ENCODE measurements at places on chromosomes 12 and 14.
A peak's percentile ranks its signal among the peaks of the same experiment; 100 is the strongest.

- no peak for DNase-seq
Observed at GRCh38 chr12:12891881-12892355, 556 bp downstream of the GPRC5A start.

- no peak for DNase-seq
Observed at GRCh38 chr12:106566771-106567170, 16.0 kb upstream of the RFX4 start.

DNA sequence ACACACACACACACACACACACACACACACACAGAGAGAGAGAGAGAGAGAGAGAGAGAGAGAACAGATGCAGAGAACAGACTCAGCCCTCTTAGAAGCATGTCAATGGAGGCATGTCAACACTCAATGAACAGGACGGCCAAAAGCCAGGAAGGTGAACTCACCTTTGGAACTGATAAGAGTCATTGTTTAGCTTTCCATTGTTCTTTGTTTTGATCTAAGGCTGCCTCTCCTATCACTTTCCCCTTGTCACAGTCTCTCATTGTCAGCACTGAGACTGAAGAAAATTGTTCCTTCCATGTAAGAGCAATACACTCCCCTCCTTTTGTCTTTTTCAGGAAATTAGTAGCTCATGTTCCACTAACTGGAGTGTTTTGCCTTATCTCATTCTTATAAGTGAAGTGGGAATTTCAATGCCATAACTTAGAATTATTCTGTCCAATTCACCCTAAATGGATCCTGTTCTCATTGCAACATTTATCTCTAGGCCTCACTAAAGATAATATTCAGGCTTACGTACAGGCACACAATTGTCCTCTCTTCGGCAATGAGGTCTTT is 218.0 kb downstream of the DUSP6 start:
- no peak for DNase-seq

- no peak for DNase-seq
Observed at GRCh38 chr12:6771091-6771495, 1.2 kb upstream of the LAG3 start.

DNA sequence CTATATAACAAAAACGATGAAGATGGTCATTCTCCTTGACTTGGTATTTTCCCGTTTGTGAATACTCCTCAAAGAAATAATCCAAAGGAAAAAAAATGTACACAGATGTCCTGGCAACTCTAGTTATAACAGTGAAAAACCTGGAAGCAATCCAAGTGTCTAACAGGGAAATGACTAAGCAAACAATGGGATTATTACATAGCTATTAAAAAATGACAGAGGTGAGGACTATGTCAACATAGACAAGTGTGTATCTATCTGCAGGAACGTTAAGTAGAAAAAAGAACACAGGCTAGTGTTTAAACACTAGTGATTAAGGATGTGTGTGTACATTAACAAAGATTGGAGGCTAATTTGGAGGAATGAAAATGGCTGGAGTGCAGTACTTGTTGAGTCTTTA is 5.9 kb upstream of the APOLD1 start:
- DNase-seq: no peak

DNA sequence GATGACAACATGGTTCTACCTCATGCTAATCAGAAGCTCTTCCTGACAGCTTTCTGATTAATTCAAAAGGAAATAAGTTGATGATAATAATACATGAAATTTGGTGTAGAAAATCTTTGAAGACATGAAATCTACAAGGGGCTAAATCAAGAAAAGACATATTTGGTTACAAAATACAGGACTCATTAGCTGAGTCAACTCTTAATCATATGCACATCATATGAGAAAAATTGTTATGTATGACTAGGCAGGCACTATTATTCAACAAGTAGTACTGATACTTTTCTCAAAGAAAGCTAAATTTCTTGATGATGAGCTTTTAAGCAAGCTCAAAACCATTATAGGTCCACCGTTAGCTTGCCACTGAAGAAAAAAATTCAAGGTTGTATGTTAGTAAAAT is 7.1 kb downstream of the ABCC9 start:
- DNase-seq: no peak

- no peak for DNase-seq
Observed at GRCh38 chr14:88866305-88866704, 41.9 kb downstream of the TTC8 start.

GRCh38 chr14:22296722-22297121 is 292.3 kb downstream of the DAD1 start:
- no peak for DNase-seq

DNA sequence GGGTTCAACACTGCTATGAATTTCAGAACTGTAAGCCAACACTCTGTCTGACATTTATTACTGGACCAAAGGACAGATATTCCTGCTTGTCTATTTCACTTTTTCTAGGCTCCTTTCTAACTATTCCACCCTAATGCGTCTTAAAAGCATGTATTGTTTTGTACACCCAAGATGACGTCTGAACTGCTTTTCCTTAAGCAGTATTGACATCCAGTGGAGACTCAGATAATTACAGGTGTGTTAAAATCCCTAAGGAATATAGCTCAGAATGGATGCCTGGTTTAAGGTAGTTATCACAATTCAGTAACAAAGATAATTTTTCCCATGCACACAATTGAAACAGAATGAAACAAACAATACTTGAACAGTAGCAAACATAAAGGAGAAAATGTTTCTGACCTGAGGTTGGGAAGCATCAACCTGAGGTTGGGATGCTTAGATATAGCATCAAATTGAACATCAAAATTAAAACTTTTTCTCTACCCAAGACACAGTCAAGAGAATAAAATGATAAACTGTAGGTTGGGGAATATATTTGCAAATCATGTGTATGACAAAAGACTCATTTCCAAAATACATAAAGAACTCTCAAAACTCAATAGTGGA is 93.7 kb upstream of the PTPRR start:
- no peak for DNase-seq

DNA sequence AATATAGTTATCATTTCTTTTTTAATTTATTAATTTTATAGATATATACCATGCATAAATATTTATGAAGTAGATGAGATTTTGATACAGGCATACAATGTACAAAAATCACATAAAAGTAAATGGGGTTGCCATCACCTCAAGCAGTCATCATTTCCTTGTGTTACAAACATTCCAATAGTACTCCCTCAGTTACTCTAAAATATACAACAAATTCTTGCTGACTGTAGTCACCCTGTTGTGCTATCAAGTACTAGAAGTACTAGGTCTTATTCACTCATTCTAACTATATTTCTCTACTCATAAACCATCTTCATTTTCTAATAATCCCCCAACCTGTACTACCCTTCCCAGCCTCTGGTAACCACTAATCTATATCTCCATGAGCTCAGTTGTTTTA is 432.6 kb upstream of the SYT1 start:
- DNase-seq: no peak

GRCh38 chr12:16037533-16037932 is 126.4 kb downstream of the DERA start:
- no peak for DNase-seq

- no peak for DNase-seq
Observed at GRCh38 chr14:68219407-68219806, 399.8 kb downstream of the RAD51B start.

- no peak for DNase-seq
Observed at GRCh38 chr14:81737938-81738337, 204.3 kb upstream of the SEL1L start.

- no peak for DNase-seq
Observed at GRCh38 chr14:43729143-43729542, 777.9 kb downstream of the FSCB start.

DNA sequence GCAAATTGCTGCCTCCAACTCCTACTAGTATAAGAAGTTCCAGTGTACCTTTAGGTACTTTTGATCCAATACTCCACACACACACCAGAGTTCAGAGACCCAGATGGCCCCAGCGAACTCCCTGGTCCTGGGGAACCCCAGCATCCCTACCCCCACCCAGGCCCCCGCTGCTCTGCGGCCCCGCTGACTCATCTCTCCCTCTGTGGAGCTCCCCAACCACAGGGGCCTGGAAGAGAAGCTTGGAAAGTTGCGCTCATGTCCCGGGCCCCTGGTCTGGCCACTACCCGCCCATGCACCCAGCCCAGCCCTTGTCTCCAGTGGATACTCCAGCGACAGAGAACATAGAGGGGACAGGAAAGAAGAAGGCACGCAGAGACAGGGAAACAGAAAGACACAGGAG is 4.2 kb upstream of the SP7 start:
- no peak for DNase-seq

DNA sequence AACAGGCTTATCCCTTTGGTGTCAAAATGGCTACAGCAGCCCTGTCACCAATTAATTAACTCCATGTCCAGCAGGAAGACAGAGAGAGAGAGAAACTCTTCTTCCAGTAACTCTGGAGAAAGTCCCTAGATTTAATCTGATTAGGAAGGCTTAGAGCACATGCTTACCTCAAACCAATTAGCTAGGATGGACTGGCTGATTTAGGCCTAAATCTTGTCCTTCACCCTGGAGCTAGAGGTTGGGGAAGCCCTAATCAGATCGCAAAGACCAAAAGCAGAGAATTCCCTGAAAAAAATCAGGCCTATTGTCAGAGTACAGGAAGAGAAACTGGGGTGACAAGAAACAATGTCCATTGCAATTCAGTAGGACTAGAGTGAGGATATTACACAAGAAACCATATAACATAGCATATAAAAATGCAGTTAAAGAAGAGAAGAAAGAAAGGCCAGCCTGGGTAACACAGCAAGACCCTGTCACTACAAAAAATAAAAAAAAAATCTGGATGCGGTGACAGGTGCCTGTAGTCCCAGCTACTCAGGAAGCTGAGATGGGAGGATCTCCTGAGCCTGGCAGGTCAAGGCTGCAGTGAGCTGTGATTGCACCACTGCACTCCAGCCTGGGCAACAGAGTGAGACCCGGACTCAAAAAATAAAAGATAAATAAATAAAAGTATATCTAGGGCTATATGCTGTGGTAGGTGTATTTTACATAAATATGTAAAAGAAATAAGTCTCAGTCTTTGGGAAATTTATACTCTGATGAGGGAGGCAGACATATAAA is 34.9 kb upstream of the TUBA1A start:
- DNase-seq: no peak

- peak; percentile 39 for DNase-seq
Observed at GRCh38 chr12:121036810-121037326, 2.2 kb downstream of the OASL start.

GRCh38 chr12:131832321-131833231 is 4.4 kb downstream of the MMP17 start:
- DNase-seq: no peak

- DNase-seq: no peak
Observed at GRCh38 chr12:96766232-96766631, 140.8 kb upstream of the NEDD1 start.

DNA sequence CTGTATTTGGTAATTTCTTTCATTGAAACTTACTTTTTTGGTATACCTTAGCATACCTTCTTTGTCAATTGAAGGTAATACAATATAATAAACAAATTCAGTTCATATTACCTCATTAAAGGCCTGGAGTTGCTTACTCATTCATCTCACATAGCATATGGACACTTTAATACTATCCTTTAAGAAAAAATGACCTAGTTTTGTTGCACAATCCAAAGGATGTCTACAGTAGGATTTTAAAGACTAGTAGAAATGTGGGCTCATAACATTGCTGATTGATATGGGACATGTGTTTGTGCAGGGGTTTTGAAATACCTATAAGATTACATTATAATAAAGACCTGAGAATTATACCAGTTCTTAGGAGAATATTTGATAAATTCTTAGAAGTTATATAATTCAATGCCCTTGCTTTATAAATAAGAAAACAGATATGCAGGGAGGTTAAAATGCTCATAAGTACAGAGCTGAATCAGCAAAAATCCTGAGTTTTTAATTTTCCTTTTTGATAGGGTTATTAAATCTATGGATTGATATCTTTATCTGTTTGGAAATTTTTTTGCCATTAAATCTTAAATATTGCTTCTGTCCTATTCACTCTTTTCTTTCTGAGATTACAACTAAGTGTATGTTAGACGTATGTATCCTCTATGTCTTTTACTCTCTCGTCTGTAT is 352.1 kb downstream of the ATP23 start:
- DNase-seq: no peak

- DNase-seq: no peak
Observed at GRCh38 chr12:53709671-53710070, 17.6 kb downstream of the CALCOCO1 start.

DNA sequence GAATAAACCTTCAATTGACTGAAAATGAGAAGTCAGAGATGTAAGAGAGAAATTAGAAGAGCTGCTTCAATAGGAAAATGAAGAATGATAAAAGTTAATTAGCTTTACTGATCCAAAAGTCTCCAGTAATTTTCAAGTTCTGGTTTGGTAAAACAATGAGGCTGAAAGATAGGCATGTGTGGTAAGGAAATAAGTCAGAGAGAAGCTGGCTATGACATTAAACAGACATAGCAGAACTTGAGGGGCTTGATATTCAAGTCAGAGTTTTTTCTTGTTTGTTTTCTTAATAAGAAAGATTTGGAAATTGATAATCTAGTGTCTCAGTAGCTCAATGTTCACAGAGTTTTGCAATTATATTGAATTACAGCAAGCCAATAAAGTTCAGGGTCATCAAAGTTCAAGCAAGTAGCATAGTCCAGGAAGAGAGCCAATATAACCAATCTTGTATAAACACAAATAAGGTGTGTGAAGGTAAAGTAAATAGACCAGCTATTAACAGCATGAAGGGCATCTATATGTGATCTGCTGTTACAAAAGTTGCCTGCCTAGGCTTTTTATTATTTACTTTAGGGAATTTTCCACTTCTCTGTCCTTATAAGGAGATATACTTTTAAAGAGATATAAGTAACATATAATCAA is 1111.5 kb downstream of the TRHDE start:
- DNase-seq: no peak

- DNase-seq: no peak
Observed at GRCh38 chr12:82124711-82125380, 233.3 kb downstream of the CCDC59 start.

DNA sequence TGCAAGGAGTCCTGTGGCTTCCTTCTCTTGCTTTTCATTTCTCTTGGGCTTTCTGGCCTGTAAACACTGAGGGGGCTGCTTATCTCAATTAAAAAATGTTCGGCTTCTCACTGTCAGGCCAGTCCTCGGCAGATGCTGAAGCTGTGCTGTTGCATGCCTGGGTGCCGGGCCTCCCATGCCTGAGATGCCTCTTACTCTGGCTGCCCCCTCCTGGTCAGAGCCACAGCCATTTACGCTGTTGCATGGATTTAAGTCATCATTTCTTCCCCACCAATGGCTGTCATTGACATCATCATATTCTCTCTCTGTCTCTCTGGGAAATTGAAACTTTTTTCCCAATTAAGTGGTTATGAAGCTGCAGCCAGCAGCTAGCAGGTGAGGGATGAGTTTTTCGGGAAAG is 53.7 kb downstream of the FOXN4 start:
- no peak for DNase-seq

GRCh38 chr12:126509572-126509971 is 1444.3 kb downstream of the AACS start:
- no peak for DNase-seq

GRCh38 chr14:101215927-101216326 is 312.4 kb upstream of the RTL1 start:
- no peak for DNase-seq

- DNase-seq: no peak
Observed at GRCh38 chr14:67191768-67192290, 2.6 kb downstream of the GARIN2 start.

Data from stimulated activated CD4-positive, alpha-beta T cell treated with anti-CD3 and anti-CD28 coated beads, Interleukin-2, amount 100 ng/mL, for 24 hours (primary cell).